ENCODE measurements at places on chromosomes 6 and 20. TPM values are rescaled to one million over a fixed set of nuclear protein-coding genes. Genes with fewer than 3 reads are reported as not detected.

GRCh38 chr20:19693508-19693907 lies 64.5 kb upstream of the RIN2 start:
- DNase-seq: no peak

DNA sequence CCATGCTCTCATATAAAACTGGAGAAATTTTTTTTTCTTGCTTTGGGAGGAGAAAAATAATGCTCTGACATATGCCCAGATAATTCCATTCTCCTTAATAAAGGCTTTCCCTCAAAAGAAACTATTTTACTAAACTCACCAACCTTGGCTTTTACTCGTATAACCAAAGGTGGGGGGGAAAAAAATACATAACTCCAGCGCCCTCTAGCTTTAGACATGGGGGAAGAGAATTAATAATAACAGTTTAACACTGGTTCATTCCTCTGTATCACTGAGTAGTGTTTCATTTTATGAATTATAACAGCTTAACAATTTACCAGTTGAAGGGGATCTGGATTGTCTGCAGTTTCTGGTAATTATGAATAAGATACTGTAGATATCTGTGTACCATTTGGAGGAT lies 1226.1 kb downstream of the GRIK2 start:
- DNase-seq: no peak

- no peak for DNase-seq
These were observed 20.3 kb downstream of the PACSIN1 start for GRCh38 chr6:34486106-34486740.

DNA sequence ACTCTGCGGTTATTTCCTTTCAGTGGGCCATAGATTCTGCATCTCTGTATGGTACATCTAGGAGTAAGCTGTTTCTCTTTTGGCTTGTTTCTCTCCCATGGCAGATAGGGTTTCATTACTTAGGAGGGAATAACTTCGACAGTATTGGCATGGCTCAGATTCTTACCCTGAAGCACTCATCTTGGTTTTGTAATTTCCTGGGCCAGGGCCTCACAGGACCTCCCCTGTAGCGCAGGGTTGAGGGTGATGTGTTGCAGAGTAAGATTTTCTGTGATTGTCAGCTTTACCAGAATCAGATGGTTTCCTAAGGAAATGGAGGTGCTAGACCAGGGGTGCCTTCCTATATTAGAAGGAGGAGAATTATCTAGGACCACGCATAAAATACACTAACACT lies 78.3 kb downstream of the STXBP5 start:
- DNase-seq: no peak

DNA sequence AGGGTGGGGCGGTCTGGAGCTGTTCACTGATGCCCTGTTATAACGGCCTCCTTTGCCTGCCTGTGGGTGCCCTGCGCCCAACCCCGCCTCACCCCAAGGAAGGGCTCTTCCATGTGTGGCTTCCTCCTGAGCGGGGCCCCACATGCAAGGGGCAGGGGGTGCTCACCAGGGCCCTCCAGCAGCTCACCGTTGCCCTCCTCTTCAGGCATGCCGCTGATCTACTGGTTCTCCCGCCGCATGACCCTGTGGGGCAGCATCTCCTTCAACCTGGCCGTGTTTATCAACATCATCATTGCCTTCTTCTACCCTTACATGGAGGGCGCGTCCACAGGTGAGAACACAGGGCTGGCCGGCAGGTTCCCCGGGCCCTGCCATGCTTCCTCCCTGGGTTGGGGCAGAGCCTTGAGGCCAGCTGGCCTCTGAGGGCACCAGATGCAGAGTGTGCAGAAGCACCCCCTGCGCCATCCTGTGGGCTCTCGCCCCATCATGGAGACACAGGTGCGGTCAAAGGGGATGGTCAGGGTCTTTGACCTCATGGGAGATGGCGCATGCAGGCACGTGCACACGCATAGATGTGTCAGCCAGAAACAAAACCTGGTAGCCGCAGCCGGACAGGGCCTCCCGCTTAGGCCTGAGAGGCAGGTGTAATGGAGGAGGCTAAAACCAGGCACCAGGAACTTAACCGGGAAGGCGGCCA lies 22.9 kb downstream of the UQCC2 start:
- no peak for DNase-seq

DNA sequence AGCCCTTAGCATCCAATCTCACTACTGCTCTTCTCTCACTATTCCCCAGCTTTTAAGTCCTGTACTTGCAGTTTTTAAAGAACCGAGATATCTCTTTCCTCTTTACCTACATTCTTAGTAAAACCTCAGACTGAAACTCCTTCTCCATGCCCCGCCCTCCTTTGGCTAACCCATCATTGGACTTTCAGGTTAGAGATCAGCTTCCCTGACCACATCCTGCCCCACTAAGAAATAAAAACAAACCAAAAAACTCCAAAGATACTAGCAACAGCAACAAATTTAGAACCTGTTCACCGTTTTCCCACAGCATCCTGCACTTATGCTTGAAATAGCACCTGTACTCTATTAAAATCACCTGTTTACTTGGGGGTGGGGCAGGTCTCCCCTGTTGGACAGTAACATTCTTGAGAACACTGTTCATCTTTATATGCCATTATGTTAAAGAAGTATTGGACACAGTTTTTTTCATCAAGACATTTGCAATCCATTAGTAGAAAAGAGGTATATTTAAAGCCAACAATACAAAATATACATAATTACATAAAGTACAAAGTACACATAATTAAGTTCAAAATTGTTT lies 16.3 kb upstream of the SMAP1 start:
- DNase-seq: no peak

DNA sequence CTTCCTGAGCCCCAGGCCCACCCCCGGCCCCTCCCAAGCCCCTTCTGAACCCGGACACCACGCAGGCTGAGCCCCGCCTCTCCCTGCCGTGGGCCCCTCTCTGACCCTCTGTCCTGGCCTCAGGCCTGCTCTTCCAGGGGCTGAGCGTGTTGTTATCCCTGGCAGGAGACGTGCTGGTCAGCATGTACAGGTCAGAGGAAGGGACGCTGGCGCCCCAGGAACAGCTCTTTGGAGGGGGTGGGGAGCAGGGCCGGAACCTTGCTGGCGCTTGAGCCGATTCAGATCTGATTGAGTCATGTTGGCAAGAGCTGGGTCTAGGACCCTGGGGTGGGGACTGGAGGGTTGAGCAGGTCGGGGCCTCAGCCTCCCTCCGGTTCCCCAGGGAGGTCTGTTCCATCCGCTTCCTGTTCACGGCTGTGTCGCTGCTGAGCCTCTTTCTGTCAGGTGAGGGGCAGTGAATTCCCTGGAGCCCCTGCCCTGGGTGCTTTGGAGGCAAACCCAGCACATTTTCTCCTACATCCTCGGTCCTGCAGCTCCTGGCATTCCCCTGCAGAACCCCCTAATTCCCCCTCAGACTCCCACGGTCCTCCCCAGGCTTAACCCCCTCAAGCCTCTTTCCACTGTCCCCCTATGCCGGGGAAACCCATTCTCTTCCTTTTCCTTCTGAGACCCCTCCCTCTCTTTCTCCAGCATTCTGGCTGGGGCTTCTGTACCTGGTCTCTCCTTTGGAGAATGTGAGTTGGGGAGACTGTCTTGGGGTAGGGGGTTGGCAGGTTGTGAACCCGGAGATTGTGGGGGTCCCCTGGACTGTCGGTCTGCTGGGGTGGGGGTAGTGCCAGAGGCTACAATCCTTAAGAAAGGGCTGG lies 2.0 kb downstream of the SPAG4 start:
- no peak for DNase-seq

GRCh38 chr20:45910670-45911485 lies 1.1 kb downstream of the PLTP start:
- DNase-seq: peak; percentile 99

GRCh38 chr6:96194675-96195074 lies 178.9 kb downstream of the FUT9 start:
- no peak for DNase-seq

DNA sequence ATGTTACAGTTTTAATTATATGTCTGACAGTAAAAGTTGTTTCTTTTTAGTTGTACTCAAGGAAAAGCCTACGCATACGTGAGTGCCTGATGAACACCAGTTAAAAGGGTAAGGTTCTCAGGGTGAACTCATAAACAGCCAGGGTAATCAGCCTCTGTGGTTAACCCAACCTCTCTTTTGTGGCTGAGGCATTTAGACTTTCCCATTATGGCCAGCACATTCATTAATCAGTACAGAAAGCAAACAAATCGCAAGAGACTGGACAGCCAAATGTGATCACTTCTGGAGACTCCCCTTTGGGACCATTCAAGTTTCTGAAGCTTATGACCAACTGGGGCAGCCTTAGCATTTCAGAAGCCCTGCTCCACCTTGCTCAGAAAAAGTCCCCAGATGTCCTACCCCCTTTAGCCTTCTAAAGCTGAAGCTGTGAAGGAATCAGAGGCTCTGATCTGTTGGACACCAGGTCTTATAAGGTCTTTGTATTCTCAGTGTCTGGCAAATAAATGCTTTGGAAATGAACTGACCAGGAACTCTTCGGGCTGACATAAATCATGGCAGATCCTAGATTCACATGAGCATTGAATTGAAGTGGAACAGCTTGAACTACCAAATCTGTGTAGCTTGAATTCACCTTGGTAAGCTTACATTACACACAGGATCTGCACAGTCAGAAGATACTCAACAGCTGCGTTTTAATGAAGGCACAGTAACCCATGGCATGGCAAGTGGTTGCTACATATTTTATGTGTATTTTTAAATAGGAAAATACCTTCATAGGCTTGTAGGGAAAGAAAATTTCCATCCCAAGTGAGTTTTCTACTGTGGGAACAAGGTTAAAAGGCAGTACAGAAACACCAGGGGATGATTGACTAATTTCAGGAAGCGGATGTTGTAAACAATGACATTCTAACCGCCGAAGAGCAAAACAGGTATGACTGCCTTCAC lies 18.7 kb downstream of the IL20RA start:
- DNase-seq: no peak

- no peak for DNase-seq
These were observed 437.5 kb downstream of the TFAP2A start for GRCh38 chr6:9977411-9977810.

DNA sequence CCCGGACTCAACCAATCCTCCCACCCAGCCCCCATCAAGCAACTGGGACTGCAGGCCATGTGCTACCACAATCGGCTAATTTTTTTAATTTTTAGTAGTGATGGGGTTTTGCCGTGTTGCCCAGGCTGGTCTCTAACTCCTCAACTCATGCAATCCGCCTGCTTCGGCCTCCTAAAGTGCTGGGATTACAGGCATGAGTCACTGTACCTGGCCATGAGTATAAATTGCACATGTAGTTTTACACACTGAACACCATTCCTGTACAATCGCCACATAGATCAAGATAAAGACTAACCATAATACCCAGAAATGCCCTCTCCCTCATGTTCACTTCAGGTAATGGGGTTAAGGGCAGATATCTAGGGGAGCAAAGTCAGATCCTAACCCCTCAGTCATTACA lies 26.4 kb downstream of the TRPC4AP start:
- no peak for DNase-seq

GRCh38 chr6:43767553-43768505 lies 2.2 kb upstream of the VEGFA start:
- no peak for DNase-seq

GRCh38 chr6:1325461-1326309 lies 13.8 kb downstream of the FOXQ1 start:
- DNase-seq: no peak

The RALGAPB gene
- 33.9 TPM for total RNA-seq

The VSX1 gene
- not detected for total RNA-seq

The SIRT5 gene
- total RNA-seq: 11.4 TPM

The MDFI gene
- 31.8 TPM for total RNA-seq

The VWA7 gene
- 0.39 TPM for total RNA-seq

The TBP gene
- total RNA-seq: 16.1 TPM

The POU3F2 gene
- 3.5 TPM for total RNA-seq

The BPIFA1 gene
- total RNA-seq: not detected
